ENCODE measurements at places on chromosomes 1 and 21.

- peaks cover 2% of the 10 kb centered on the region for H3K36me3 ChIP-seq
- no peak within 1 kb of the TSS for H3K4me3 ChIP-seq
- H3K4me1 ChIP-seq, result peaks cover 31% of the 10 kb centered on the region
- DNase-seq, result no peak
- H3K27ac ChIP-seq, result no peak within 1 kb of the TSS
Observed at GRCh38 chr1:167093846-167094516, at the start of gene STYXL2. Gene STYXL2 (plus strand): TSS chr1:167094075. CDS start chr1:167094850, 775 bp downstream.

DNA sequence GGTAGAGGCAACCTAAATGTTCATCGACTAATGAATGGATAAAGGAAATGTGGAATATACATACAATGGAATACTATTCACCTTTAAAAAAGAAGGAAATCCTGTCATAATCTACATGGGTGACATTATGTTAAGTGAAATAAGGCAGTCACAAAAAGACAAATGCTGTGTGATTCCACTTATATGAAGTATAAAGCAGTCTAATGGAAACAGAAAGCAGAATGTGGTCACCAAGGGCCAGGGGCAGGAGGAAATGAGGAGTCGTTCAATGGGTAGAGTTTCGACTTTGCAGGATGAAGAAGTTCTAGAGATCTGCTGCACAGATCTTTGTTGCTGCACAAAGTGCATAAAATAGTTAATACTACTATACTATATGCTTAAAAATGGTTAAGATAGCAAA, 7.8 kb downstream of the DIPK1A start:
- peak; percentile 59 for DNase-seq
- no peaks in the 10 kb centered on the region for H3K36me3 ChIP-seq
- H3K4me1 ChIP-seq, result peaks cover 52% of the 10 kb centered on the region

DNA sequence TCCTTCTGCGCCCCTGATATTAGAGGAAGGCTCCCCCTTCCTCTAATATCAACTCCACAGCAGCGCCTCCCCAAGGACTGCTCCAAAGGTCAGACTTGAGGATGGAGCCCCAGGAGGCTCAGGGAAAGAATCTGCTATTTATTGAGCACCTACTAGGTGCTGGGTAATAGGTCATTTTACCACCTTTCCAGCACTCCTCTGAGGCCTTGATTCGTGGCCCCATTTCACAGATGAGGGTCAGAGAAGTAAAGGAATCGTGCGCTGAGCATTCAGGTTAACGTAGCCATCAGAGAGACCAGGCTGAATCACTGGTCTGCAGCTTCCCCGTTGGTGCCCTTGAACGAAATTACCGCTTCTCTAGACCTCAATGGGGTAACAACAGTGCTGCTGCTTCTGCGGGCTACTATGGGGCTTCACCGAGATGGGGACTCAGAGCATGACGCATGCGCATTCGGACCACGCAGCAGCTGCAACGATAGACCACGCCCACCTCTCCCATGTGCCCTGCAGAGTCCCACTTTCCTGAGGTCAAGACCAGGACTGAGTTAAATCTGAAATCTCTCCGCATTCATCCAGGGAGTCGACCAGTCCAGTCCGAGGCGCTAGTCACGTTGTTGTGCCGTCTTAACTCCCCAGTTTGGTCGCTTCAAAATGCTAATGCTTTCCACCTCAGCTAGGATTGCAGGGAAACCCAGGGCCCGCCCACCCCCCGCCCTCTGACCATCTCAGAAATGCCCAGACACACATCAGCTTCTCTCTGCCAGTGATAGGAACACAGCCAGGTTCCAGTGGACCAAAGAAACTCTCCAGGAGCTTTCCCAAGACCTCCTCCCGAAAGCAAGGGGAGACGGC, 12.9 kb downstream of the CAMK2N1 start:
- H3K27me3 ChIP-seq, result peaks cover 58% of the 10 kb centered on the region
- H3K27ac ChIP-seq, result no peak overlapping the region
- DNase-seq, result peak; percentile 32
- no peaks in the 10 kb centered on the region for H3K36me3 ChIP-seq

DNA sequence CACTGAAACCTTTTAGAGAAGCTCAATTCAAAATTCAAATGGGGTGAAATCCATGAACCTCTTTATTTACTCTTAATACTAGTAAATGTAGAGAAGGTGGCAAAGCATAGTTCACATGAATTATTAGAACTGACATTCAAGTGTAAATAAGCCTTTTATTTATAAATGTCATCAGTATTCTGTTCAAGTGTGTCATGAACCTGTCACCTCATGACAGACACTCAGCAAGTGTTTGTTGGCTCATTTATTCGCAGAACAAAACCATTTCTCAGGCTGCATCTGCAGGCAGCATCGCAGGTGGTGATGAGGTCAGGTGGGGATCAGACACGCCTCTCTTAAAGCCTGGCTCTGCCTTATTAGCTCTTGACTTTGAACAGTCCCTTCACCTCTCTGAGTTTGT, 116.6 kb downstream of the SETD4 start:
- H3K4me1 ChIP-seq, result no peaks in the 10 kb centered on the region
- no peak overlapping the region for H3K4me3 ChIP-seq
- H3K27ac ChIP-seq, result no peak overlapping the region
- no peaks in the 10 kb centered on the region for H3K27me3 ChIP-seq

DNA sequence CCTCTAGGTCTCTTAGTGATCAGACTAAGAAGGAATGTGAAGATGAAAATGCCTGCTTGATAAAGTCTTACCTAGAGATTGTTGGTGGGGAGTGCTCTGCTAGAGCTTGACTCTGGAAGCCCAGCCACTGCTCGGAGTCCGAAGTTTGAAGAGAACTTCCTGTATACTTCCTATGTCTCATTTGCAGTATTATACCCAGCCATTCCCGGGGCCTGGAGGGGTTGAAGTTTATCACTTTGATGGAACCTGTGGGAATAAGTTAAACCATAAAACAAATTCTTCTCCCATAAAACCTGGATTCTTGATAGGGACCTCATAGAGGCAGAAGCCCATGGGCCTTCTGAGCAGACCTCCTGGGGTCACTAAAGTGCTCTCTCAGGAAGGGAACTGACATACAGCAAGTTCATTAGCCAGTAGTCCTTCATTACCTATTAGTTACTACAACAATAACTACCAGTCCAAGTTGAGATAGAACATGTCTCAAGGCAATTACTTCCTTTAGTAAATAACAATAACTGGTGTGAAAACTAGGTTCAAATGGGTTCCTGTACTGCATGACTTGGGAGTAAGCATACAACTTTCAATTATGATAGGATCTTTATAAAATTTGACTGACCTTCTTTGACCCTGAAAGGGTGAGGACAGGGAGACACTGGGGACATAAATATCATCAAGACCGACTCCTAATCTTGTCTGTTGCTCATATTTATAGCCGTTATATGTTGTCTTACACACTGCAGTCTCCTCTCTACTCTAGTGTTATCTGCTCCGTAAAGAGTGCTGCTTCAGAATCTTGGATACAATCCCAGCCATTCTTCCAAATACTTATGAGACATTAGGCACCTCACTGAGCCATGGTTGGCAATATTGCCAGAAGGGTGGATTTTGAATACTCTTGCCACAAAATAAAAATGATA, at the start of gene OR6N1:
TSS of gene OR6N1 (minus strand) at position 246 of the 917 bp plus-strand sequence. CDS start 5,513 bp downstream, outside the sequence.
- no peak within 1 kb of the TSS for H3K27ac ChIP-seq
- no peaks in the 10 kb centered on the region for H3K4me1 ChIP-seq
- H3K36me3 ChIP-seq, result no peaks in the 10 kb centered on the region
- no peak for DNase-seq
- H3K4me3 ChIP-seq, result no peak within 1 kb of the TSS

- no peaks in the 10 kb centered on the region for H3K27me3 ChIP-seq
- H3K4me1 ChIP-seq, result peaks cover 81% of the 10 kb centered on the region
- H3K4me3 ChIP-seq, result no peak overlapping the region
- H3K27ac ChIP-seq, result no peak overlapping the region
- DNase-seq, result no peak
Observed at GRCh38 chr1:206705191-206705590, 20.5 kb downstream of the MAPKAPK2 start.

DNA sequence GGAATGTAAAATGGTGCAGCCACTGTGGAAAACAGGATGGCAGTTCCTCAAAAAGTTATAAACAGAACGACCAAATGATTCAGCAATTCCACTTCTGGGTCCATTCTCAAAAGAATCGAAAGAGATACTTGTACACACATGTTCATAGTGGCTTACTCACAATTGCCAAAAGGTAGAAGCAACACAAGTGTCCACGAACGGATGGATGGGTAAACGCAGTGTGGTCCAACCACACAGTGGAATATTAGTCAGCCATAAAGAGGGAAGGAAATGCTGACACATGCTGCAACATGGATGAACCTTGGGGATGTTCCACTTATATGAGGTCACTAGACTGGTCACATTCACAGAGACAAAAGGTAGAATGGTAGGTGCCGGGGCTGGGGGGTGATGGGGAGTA, 5.3 kb downstream of the KRTAP10-1 start:
- H3K27ac ChIP-seq, result no peak overlapping the region
- no peaks in the 10 kb centered on the region for H3K36me3 ChIP-seq
- H3K27me3 ChIP-seq, result no peaks in the 10 kb centered on the region
- no peak overlapping the region for H3K4me3 ChIP-seq
- H3K4me1 ChIP-seq, result no peaks in the 10 kb centered on the region

- no peak overlapping the region for H3K27ac ChIP-seq
- H3K36me3 ChIP-seq, result peaks cover 7% of the 10 kb centered on the region
Observed at GRCh38 chr1:235253219-235253962, 74.6 kb downstream of the ARID4B start.

- H3K36me3 ChIP-seq, result no peaks in the 10 kb centered on the region
- no peak overlapping the region for H3K4me3 ChIP-seq
- no peaks in the 10 kb centered on the region for H3K27me3 ChIP-seq
- DNase-seq, result no peak
- no peaks in the 10 kb centered on the region for H3K4me1 ChIP-seq
Observed at GRCh38 chr1:109777980-109778625, 14.4 kb upstream of the EPS8L3 start.

- peaks cover 74% of the 10 kb centered on the region for H3K4me1 ChIP-seq
- H3K27me3 ChIP-seq, result peaks cover 2% of the 10 kb centered on the region
- peak overlapping the region; percentile 97 for H3K27ac ChIP-seq
- DNase-seq, result peak; percentile 76
Observed at GRCh38 chr21:33949516-33950430, 34.2 kb upstream of the ATP5PO start.

GRCh38 chr1:7783178-7783711, 846 bp upstream of the PER3 start:
- no peak overlapping the region for H3K27ac ChIP-seq
- peaks cover 22% of the 10 kb centered on the region for H3K4me1 ChIP-seq
- peaks cover 4% of the 10 kb centered on the region for H3K36me3 ChIP-seq
- peak overlapping the region; percentile 70 for H3K4me3 ChIP-seq
- peak; percentile 24 for DNase-seq

DNA sequence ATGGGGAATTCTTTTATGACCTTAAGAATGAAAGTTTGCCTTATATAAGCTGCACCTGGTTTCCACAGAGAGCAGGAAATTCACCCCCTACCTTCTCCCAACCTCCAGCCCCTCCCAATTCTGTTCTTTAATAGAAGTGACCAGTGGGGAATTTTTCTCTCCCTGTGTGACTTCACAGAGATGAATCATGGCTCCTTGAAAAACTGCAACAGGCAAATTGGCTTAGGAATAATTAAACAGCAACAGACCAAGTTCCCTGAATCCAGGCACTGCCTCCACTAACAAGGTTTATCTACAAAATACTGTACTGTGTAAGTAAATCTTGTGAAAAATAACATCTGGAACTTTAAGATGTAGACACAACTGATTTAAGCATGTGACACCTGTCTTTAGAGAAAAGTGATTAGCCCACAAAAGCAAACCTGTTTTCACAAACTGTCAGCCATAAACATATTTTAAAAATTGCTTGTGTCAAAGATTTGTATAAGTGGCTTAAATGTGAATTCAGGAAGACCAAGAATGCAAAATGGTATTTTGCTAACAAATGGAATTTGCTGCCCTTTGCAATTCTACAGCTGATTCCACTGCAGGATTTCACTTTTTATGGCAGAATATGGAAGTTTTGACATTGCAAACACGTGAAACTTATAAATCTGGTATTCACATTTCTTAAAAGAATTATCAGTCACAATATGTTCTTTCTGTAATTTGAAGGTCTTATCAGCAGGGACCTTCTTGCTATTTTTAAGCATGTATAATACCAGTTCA, 54.0 kb downstream of the ALG14 start:
- DNase-seq, result no peak
- H3K27me3 ChIP-seq, result no peaks in the 10 kb centered on the region
- H3K4me3 ChIP-seq, result no peak overlapping the region

DNA sequence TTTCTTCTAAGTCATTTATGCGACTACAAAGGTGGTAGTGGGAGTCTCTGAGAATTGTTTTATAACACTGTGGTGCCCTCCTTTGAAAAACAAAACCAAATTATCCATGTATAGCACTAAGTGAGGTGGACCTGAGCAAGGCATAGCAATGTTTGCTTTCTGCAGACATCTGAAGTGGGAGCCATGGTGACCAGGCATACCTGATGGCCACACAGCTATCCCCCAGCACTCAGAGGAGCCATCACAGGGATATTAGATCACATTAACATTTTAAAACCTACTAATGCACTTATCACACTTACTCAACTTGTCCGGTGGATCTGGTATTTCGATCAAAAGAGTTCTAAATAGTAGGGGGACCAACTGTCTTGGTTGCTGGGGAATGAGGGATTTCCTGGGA, 24.8 kb upstream of the AVPR1B start:
- no peak for DNase-seq
- H3K4me3 ChIP-seq, result no peak overlapping the region
- no peaks in the 10 kb centered on the region for H3K4me1 ChIP-seq
- peaks cover 2% of the 10 kb centered on the region for H3K27me3 ChIP-seq
- no peaks in the 10 kb centered on the region for H3K36me3 ChIP-seq

DNA sequence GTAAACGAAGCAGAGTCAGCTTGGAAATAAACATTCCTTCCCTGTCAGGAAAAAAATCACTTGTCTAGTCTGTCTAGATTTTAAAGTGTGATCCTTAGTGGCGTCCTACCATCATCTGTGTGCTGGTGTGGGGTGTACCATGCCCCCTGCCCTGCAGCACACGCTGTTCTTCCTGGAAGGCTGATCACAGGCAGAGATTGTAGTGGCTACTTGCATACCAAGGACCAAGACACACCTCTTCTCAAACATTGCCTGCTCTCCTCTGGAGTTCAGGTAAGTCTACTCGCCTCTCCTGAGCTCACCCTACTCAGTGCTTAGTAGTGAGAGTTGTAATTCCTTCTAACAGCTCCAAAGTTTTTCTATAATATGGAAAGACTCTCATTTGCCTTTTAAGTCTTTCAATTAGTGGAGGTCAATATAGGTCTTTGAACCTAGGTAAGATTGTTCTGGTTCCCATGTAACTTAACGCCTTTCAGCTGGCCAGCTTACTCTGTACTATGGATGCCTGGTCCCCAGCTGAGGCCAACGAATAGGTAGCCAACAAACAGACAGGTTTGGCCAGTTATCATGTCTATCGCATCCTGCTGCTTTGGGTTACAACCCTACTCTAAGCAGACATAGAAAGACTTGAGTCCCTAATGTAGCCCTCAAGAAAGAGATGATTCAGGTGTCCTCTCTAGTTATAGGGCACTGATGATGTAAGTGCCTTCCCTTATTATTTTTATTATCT, 55.4 kb downstream of the XCL1 start:
- H3K4me1 ChIP-seq, result peaks cover 8% of the 10 kb centered on the region
- no peak for DNase-seq
- H3K36me3 ChIP-seq, result no peaks in the 10 kb centered on the region

DNA sequence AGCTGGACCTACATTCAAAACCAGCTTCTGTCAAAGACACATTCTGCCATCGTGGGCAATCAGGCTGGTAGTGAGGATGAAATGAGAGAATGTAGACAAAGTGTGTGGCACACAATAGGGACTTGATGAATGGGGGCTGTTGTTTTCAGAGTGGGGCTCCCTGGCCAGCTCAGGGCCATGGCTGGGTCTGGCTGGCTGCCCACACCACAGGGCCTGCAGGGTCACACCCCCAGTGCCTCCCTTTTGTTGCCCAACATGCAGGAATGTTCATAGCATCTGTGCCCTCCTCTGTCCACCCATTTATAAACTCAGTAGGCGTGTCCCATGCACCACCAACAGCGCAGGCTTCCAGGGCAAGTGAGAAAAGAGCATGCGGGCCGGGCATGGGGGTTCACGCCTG, 20.8 kb upstream of the ECE1 start:
- DNase-seq, result no peak
- H3K27ac ChIP-seq, result no peak overlapping the region
- no peaks in the 10 kb centered on the region for H3K27me3 ChIP-seq
- peaks cover 16% of the 10 kb centered on the region for H3K36me3 ChIP-seq

All from activated naive CD4-positive, alpha-beta T cell treated with anti-CD3 and anti-CD28 coated beads for 36 hours (primary cell).